ENCODE measurements at places on chromosomes 7 and 10.

DNA sequence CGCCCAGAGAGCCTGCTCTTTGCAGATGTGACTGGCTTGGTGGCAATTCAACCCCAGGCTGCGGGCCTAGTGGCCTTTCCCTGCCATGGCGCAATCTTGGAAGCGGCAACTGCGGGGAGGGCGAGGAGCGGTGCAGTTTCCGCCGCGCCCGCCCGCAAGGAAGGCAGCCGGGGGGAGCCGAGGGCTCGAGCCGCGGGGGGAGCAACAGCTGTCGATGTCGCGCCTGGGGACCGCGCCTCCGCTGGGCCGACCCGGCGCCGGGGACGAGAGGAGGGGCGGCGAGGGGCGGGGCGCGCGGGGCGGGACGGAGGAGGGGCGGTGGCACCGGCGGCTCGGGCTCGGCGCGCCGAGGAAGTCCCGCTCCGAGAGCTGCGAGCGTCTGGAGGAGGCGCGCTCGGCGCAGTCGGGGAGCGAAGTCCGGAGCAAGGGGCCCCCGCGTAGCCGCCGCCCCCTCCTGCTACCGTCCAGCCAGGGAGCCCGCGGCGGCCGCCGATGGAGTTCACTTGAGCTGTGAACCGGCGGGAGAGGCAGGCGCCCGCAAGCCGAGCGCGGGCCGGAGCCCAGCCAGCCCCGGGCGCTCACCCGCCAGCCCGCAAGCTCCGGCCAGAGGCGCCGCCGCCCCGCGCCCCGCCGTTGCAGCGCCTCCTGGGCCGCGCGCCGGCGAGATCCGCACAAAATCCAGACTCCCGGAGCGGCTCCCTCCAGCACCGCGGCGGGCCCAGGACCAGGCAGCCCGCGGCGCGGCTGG lies 438.1 kb upstream of the GALNT17 start:
- DNase-seq = peak; percentile 78

DNA sequence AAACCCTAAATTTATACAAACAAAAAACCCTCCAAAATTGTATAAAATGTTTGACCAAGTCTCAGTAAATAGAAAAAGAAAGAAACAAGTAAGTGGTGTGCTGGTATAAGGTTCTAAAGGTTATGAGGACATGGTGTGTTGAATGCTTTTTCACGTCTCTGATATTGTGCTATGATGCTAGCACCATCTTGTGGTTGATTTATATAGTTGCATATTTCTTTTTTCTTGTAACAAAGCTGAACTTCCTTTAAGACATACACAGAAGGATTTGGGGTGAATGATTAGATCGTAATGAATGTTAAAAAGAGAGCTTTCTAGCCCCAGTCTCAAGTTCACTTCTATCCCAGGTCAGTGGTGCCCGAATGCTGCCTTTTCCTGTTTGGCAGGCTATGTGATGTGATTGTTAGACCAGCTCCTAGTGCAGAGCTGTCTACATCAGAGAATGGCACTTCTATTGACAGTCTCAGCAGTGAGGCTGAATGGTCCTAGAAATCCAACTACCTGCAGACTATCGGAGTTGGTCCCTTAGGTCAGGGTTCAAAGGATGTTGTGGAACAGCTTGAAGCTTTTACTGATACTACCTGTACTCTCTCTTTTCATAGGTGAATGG lies 25.0 kb downstream of the VTI1A start:
- no peak for DNase-seq

DNA sequence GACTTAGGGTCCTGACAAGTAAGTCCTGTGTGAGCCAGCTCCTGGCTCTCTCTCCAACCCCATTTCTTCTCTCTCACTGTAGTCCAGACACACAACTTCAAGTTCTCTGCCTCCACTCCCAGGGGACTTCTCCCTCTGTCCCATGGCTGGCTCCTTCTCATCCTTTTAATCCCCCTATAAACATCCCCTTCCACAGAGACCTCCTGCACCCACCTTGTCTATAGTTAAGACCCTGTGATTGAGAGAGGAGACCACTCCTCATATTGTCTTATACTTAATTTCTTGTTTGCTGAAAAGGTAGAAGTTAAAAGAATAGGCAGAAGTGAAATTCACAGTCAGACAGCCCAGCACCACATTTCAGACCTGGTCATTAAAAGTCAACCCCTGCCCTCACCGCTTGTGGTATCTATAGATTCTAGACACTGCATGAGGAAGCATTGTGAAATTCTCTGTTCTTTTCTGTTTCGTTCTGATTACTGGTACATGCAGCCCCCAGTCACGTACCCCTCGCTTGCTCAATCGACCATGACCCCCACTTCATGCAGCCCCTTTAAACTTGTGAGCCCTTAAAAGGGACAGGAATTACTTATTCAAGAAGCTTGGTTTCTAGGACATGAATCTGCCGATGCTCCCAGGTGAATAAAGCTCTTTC lies 125.6 kb upstream of the FRMD4A start:
- DNase-seq = no peak

DNA sequence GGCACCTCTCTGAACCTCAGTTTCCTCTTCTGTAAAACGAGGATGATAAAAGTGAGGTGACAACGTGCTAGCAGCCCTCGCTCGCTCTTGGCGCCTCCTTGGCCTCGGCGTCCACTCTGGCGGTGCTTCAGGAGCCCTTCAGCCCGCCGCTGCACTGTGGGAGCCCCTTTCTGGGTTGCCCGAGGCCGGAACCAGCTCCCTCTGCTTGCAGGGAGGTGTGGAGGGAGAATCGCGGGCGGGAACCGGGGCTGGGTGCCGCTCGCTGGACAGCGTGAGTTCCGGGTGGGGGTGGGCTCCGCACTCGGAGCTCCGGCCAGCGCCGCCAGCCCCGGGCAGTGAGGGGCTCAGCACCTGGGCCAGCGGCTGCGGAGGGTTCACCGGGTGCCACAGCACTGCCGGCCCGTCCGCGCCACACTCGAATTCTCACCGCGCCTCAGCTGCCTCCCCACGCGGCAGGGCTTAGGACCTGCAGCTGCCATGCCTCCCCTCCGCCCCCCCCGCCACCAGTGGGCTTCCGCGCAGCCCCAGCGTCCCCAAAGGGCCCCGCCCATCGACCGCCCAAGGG lies 24.3 kb upstream of the ACSL5 start:
- DNase-seq = no peak

DNA sequence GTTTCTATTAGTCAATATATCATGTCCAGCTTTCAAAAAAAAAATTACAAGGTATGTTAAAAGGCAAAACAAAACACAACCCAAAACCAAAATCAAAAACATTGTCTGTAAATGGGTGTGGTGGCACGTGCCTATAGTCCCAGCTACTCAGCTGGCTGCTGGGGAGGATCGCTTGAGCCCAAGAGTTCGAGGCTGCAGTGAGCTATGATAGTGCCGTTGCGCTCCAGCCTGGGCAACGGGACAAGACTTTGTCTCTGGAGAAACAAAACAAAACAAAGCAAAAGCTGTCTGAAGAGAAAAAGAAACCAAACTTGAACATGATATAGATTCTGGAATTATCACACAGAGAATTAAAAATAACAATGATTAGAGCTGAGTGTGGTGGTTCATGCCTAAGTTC lies 10.3 kb upstream of the CPA5 start:
- DNase-seq = no peak

- DNase-seq = no peak
These were observed 66.8 kb downstream of the MKI67 start for GRCh38 chr10:128059266-128059981.

DNA sequence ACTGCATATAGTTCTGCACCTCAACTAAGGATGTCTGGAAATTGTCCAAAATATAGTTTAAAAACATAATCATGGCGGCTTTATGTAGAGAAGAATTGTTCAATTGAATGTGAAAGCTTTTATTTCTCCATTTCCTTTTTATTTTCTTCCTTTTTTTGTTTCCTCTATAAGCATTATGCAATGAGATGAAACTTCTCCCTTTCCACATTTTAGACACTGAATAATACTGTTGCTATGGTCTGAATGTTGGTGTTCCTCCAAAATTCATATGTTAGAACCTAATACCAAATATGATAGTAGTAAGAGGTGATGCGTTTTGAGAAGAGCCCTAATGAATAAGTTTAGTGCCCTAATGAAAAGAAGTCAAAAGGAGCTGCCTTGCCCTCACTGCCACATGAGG lies 175.0 kb downstream of the RNLS start:
- no peak for DNase-seq

- no peak for DNase-seq
These were observed 17.9 kb upstream of the CYTH3 start for GRCh38 chr7:6290319-6290741.

- no peak for DNase-seq
These were observed 47.2 kb upstream of the PLPP4 start for GRCh38 chr10:120409816-120410215.

- no peak for DNase-seq
These were observed 124.1 kb upstream of the TEX47 start for GRCh38 chr7:88919478-88920131.

DNA sequence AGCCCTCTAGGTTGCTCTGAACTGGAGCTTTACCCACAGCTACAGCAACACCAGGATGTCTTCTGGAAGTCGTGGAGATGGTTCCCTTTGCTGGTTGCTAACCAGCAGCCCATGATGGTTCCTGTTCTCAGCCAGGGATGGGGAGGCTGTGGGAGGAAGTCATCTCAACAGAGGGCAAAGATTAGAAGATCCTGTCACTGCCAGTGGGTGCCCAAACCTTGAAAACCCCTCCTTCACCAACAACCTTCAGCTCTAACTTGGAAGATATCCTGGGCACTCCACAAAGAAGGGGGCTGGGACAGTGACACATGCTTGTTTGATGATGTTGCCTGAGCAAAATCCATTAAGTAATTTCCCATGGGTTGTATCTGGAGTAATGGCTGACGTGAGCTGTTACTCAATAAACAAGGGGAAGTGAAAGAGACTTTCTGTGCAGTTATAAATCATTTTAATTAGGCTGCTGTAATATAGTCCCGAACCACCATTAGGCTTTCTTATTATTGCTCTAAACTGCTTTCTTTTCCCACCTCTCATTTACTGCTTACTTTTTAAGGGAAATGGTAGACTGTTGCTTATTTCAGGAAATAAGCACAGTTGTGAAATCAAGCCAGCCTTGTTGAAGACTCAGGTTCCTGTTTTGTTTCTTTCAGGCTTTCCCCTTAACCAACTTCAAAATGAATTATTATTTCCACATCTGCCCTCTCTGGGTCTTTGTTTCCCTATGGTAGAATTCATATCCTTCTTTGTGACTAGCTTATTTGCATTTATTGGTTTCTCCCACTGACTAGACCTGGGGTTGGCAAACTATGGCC lies 124.8 kb downstream of the PPP1R17 start:
- no peak for DNase-seq

GRCh38 chr10:90451283-90451682 lies 406.6 kb downstream of the HTR7 start:
- no peak for DNase-seq

DNA sequence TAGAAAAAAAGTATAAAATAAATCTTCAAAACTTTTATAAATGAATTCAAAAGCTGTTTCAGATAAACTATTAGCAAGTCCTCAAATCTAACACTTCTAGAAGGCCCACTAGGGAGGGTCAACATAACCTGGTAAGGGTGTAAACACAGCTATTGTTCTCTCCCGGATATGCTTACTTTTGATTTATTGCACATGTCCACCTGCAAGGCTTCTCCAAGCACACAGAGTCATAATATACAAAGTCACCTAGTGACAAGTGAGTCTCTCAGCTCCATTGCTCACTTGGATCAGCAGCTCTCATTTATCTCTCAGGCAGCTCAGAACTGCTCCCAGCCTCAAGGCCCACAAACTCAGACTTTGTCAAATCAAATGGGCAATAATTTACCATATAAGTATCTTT lies 44.0 kb upstream of the COL1A2 start:
- no peak for DNase-seq

GRCh38 chr7:27364344-27364758 lies 121.7 kb downstream of the EVX1 start:
- DNase-seq = peak; percentile 42

GRCh38 chr7:33645104-33645503 lies 260.2 kb upstream of the BMPER start:
- DNase-seq = no peak

DNA sequence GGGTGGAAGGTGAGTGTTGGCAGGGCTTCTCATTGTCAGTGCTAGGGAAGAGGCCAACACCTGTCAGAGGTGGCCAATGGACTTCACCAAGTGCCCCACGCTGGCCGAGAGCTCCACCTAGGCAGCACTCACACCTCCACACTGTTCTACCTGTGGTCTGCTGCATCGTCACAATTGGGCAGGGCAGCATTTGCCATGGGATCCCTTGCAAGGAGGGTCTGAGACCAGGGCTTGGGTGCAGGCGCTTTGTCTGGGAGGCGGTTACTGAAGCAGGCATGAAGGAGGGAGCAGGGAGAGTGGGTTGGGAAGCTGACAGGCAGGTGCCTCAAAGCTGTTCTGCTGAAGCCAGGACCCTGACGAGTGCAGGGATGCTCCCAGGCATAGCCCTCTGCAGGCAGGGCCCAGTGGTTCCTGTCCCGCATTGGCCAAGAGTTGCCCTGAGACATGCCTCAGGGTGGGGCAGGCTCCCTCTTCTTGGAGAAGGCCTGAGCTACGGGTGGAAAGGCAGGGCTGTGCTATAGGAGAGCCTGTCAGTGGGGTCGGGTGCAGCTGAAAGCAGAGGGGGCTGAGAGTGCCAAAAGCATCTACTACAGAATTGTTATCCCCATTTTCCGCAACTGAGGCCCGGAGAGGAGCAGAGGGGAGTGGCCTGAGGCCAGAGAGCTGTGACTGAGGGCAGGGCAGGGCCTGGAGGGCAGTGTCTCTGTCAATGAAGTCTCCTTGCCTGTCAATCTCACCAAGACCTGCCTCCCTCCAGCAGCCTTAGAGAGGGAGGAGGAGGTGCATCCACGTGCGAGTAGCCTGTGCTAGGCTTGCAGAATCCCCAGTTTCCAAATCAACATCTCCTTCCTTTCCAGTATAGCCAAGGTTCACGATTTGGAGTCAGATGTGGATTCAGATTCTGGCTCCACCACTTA lies 4.0 kb downstream of the RBP3 start:
- no peak for DNase-seq

DNA sequence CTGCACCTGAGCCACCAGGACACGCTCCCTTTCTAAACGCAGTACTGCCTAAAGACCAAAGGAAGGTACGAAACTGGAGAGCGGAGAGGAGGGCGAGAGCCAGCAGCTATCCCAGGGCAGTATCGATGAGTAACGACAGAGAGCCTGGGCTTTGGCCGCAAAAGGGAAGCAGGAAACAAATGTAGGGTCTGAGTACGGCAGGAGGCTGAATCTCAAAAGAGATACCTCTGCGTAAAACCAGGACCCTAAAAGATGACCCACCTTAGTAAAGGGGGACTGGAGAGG lies 20.4 kb downstream of the PARP12 start:
- DNase-seq = no peak

Data from mucosa of gallbladder (tissue), 1 donor.